ENCODE measurements at places on chromosomes 13 and 19.

DNA sequence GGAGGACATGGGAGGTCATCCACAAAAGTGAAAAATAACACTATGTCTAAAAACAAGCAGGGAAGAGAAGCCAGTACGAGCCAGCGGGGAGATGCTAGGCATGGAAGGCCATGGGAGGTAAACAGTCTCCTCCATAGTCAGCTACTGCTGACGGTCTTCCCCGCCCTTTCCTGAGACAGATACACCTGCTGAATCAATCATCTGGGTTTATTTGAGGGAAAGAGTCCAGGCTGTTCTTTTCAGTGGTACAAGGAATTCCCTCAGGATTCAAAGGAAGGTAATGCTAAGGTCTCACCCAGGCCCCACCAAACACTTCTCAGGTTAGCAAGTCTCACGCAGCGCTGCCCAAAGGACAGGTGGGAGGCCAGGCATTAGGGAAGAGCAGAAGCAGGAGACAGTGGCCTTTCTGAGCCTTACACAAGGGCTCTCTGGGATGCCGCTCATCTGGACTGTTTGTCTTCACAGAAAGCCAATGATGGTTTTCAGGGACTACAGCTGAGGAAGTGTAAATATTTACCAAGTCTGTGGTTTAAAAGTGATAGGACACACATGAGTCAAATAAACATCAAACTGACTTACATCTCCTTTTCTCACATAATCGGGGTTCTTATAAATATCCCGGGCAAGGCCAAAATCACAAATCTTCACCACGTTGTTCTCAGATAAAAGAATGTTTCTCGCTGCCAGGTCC is 173.9 kb downstream of the FLT1 start:
- no peaks in the 10 kb centered on the region for H3K4me1 ChIP-seq
- no peaks in the 10 kb centered on the region for H3K36me3 ChIP-seq
- H3K4me3 ChIP-seq = no peak overlapping the region

DNA sequence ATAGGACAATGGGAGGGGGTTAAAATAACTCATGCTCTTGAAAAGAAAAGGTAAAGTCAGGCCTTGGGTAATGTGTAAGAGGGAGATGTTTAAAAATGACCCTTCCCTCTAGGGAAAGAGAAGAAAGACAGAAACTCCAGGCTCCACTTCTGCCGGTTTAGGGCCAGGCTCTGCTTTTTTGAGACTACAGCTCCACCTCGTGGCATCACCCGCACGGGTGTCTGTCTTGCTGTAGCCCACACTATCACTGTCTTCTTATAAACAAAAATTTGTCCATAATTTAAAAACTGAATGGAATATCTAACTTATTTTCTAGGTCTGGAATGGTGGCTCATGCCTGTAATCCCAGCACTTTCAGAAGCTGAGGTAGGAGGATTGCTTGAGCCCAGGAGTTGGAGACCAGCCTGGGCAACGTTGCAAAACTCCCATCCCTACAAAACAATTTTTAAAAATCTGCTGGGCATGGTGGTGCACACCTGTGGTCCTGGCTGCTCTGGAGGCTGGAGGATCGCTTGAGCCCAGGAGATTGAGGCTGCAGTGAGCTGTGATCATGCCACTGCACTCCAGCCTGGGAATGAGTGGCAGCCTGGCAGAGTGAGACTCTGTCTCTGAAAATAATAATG is 65.1 kb upstream of the GTF3A start:
- no peaks in the 10 kb centered on the region for H3K4me1 ChIP-seq
- H3K4me3 ChIP-seq = no peak overlapping the region
- no peaks in the 10 kb centered on the region for H3K27me3 ChIP-seq
- peak; percentile 63 for DNase-seq

GRCh38 chr19:46367426-46367825 is 20.5 kb downstream of the PPP5C start:
- no peaks in the 10 kb centered on the region for H3K36me3 ChIP-seq
- peaks cover 10% of the 10 kb centered on the region for H3K4me1 ChIP-seq
- no peak for DNase-seq
- H3K4me3 ChIP-seq = no peak overlapping the region
- no peak overlapping the region for H3K27ac ChIP-seq

DNA sequence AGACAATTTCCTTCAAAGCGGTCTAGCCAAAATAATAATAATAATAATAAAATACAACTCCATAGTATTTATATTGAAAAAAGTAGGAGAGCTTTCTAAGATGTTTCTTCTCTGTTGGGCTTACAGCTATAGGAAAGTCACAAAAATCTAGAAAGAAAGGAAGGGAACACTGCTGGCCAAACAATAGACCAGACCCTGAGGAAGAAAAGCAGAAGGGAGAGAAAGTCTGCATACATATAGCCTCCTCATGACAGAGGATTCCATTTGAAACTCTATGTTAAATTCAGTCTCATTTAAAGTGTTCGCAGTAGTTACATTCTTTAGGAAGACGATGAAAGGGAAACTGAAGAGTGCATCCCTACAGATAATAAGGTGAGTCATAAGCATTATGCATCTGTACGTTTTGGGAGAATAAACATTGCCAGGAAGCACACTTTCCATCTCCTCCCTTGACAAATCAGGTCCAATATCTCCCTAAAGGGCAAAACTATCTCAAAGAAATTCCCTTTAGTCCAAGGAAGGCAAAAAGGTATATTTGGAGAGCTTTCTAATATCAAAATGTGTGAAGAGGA is 86.5 kb downstream of the PCDH9 start:
- no peak overlapping the region for H3K4me3 ChIP-seq
- DNase-seq = no peak
- no peak overlapping the region for H3K27ac ChIP-seq
- no peaks in the 10 kb centered on the region for H3K27me3 ChIP-seq

- DNase-seq = no peak
- no peaks in the 10 kb centered on the region for H3K36me3 ChIP-seq
- no peaks in the 10 kb centered on the region for H3K27me3 ChIP-seq
- peak overlapping the region; percentile 86 for H3K27ac ChIP-seq
- peaks cover 11% of the 10 kb centered on the region for H3K4me1 ChIP-seq
Observed at GRCh38 chr19:58326501-58326913, 287 bp upstream of the ZSCAN22 start.

GRCh38 chr13:32116210-32116609 is 84.6 kb downstream of the FRY start:
- H3K36me3 ChIP-seq = no peaks in the 10 kb centered on the region
- no peak overlapping the region for H3K4me3 ChIP-seq
- DNase-seq = no peak
- H3K27me3 ChIP-seq = no peaks in the 10 kb centered on the region
- no peaks in the 10 kb centered on the region for H3K4me1 ChIP-seq
- no peak overlapping the region for H3K27ac ChIP-seq

DNA sequence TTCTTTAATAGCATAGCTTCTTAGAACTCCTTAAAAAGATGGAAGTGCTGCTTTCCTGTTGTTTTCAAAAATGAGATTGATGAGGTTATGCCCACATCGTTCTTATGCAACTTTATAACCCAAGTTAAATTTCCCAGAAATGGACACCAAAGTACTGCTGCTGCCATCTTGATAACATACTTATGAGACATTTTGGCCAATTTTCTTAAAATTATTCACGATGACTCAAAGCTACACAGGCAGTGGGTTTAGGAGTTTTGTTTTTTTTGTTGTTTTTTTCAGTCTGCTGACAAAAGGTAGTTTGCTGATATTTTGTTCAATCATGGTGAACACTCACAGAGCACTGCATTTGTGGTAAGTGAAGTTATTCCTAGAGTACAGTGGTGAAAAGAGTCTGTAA is 54.9 kb upstream of the RFC3 start:
- H3K4me3 ChIP-seq = no peak overlapping the region
- H3K4me1 ChIP-seq = no peaks in the 10 kb centered on the region
- DNase-seq = no peak
- no peak overlapping the region for H3K27ac ChIP-seq
- H3K27me3 ChIP-seq = no peaks in the 10 kb centered on the region

DNA sequence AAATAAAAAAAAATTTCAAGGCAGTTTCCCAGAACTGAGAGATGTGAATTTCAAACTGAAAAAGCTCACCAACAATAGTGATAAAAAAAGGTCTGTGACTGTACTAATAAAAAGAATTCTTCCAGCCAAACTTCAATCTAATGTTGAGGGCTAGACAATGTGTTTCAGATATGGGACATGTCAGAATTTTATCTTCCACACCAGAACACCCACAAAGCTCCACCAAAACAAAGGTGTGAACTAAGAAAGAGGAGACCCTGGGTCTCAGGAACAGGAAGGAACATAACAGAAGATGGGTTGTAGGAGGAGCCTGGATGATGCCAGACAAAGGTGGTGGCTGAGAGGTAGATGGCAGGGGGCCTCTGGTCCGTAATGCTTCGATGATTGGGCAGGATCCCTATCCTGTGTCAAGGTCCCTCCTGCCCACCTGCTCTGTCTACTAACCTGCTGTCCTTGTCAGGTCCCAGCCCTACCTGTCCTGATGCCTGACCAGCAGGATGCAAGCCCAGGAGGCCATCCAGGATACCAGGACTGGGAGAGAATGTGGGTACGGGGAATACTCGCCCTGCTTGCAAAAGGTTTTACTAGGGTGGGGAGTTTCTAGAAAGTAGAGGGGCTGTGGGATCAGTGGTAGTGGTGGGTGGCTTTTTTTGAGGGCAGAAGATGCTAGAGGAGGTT is 4.5 kb downstream of the MZF1 start:
- H3K36me3 ChIP-seq = no peaks in the 10 kb centered on the region
- H3K27me3 ChIP-seq = no peaks in the 10 kb centered on the region
- DNase-seq = peak; percentile 35
- H3K4me3 ChIP-seq = no peak overlapping the region

- DNase-seq = no peak
- H3K27me3 ChIP-seq = no peaks in the 10 kb centered on the region
- no peak overlapping the region for H3K4me3 ChIP-seq
- no peak overlapping the region for H3K27ac ChIP-seq
- H3K4me1 ChIP-seq = no peaks in the 10 kb centered on the region
Observed at GRCh38 chr13:77811381-77811780, 107.2 kb downstream of the EDNRB start.

GRCh38 chr13:29684441-29684840 is 89.0 kb upstream of the SLC7A1 start:
- no peak overlapping the region for H3K4me3 ChIP-seq
- no peaks in the 10 kb centered on the region for H3K36me3 ChIP-seq
- no peak overlapping the region for H3K27ac ChIP-seq
- H3K27me3 ChIP-seq = no peaks in the 10 kb centered on the region

- H3K36me3 ChIP-seq = no peaks in the 10 kb centered on the region
- H3K27me3 ChIP-seq = no peaks in the 10 kb centered on the region
- DNase-seq = peak; percentile 20
- H3K4me3 ChIP-seq = peak overlapping the region; percentile 88
- peak overlapping the region; percentile 98 for H3K27ac ChIP-seq
Observed at GRCh38 chr19:52190487-52191293, 838 bp downstream of the PPP2R1A start.

DNA sequence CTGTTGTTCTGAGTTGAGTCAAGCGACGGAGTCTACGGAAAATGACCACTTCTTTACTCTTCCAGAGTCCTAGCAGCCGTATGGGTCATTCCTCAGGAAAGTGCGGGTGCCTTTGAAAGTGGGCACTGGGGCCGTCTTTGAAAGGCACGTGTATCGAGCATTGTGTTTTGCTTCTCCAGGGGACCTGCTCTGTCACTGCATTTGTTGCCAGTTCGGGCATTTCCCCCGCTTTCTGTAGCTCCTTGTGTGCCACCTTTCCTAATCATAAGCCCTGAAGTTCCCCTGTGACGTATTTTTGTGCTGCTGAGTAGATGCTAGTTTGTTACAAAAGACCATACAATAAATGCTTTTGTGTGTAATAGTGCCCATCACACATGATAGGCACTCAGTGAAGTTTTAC is 24.4 kb downstream of the SPATA13 start:
- H3K27me3 ChIP-seq = no peaks in the 10 kb centered on the region
- no peaks in the 10 kb centered on the region for H3K36me3 ChIP-seq
- H3K4me1 ChIP-seq = no peaks in the 10 kb centered on the region
- no peak overlapping the region for H3K27ac ChIP-seq
- H3K4me3 ChIP-seq = no peak overlapping the region

DNA sequence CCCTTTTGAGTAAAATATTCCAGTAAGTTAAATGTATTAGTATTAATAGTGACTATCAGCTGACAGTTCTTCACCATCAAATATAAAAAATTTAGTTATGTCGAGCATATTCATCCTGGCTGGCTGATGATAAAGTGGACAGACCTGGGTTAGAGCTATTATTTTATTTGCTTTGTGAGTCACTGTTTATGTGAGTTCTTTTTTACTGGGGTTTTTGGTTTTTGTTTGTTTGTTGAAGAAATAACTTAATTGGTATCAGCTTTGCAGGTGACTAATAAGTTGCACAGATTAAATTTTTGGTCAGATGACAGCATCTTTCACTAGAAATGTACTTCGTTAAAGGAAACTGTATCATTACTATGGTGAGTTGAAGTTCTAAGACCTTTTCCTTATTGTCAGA is 224.7 kb downstream of the GGACT start:
- no peaks in the 10 kb centered on the region for H3K4me1 ChIP-seq
- H3K27ac ChIP-seq = no peak overlapping the region
- H3K4me3 ChIP-seq = no peak overlapping the region

GRCh38 chr13:111316161-111316730 is 4.2 kb upstream of the TEX29 start:
- H3K36me3 ChIP-seq = no peaks in the 10 kb centered on the region
- H3K27me3 ChIP-seq = no peaks in the 10 kb centered on the region
- no peak overlapping the region for H3K4me3 ChIP-seq
- no peak overlapping the region for H3K27ac ChIP-seq
- DNase-seq = no peak
- H3K4me1 ChIP-seq = no peaks in the 10 kb centered on the region

- no peaks in the 10 kb centered on the region for H3K27me3 ChIP-seq
- no peak overlapping the region for H3K27ac ChIP-seq
- H3K4me3 ChIP-seq = no peak overlapping the region
- no peaks in the 10 kb centered on the region for H3K36me3 ChIP-seq
Observed at GRCh38 chr13:65461590-65461989, 1768.5 kb downstream of the PCDH9 start.

DNA sequence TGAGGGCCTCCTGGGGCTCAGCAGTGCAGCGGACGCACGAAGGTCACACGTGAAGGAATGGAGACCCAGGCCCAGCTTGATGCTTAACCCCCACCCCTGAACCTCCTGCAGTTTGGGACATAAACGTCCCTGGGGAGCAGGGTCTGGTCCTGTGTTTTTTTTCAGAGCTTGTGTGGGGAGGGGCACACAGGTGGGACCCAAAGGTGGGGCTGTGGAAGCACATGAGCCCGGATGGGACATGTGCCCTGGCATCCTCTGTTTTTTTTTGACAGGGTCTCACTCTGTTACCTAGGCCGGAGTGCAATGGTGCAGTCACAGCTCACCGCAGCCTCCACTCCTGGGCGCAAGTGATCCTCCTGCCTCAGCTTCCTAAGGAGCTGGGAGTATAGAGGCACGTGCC is 20.5 kb downstream of the UBXN6 start:
- H3K4me3 ChIP-seq = no peak overlapping the region
- H3K4me1 ChIP-seq = no peaks in the 10 kb centered on the region

DNA sequence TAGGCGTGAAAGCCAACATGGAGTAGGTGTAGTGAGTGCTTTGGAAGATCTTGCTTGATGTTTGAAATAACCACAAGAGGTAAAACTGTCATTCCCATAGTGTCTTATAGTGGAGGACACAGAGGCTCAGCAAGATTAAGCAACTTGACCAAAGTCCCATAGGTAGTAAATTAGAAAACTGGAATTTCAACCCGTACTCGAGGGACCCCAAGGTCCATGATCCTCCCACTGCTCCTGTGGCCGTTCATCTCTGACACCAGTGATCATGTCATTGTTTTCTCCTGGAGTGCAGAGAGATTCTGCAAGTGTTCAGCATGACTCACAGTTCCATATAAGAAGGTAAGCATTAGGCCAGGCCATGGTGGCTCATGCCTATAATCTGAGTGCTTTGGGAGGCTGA is 126.9 kb downstream of the FGF9 start:
- H3K4me1 ChIP-seq = no peaks in the 10 kb centered on the region
- no peak overlapping the region for H3K4me3 ChIP-seq
- H3K36me3 ChIP-seq = no peaks in the 10 kb centered on the region
- DNase-seq = no peak
- no peaks in the 10 kb centered on the region for H3K27me3 ChIP-seq
- no peak overlapping the region for H3K27ac ChIP-seq
